PC-9 (cell line): ENCODE measurements at places on chromosomes 4 and X.

GRCh38 chr4:88731381-88731780 is 33.8 kb upstream of the NAP1L5 start:
- H3K27me3 ChIP-seq = no peaks in the 10 kb centered on the region
- H3K4me1 ChIP-seq = no peaks in the 10 kb centered on the region
- no peaks in the 10 kb centered on the region for H3K36me3 ChIP-seq
- DNase-seq = no peak
- no peak overlapping the region for H3K4me3 ChIP-seq

- no peak for DNase-seq
- H3K36me3 ChIP-seq = no peaks in the 10 kb centered on the region
- no peaks in the 10 kb centered on the region for H3K4me1 ChIP-seq
- H3K27ac ChIP-seq = no peak overlapping the region
Measured at GRCh38 chr4:44984083-44984482, 257.7 kb upstream of the GNPDA2 start.

- H3K36me3 ChIP-seq = no peaks in the 10 kb centered on the region
- DNase-seq = peak; percentile 84
- peaks cover 26% of the 10 kb centered on the region for H3K4me1 ChIP-seq
- no peak overlapping the region; the same call in 1 of the 2 replicates for H3K4me3 ChIP-seq
- peak overlapping the region; percentile 88 for H3K27ac ChIP-seq
- H3K27me3 ChIP-seq = no peaks in the 10 kb centered on the region
Measured at GRCh38 chr4:6391852-6392188, 80.6 kb downstream of the PPP2R2C start.

GRCh38 chrX:72421797-72422196 is 116.1 kb upstream of the CITED1 start:
- no peaks in the 10 kb centered on the region for H3K27me3 ChIP-seq
- H3K36me3 ChIP-seq = no peaks in the 10 kb centered on the region
- H3K4me1 ChIP-seq = no peaks in the 10 kb centered on the region
- no peak overlapping the region for H3K27ac ChIP-seq

GRCh38 chrX:40100537-40101429 is 3.0 kb upstream of the BCOR start:
- H3K4me3 ChIP-seq = peak overlapping the region; percentile 29; the same call in 1 of the 2 replicates
- H3K27ac ChIP-seq = peak overlapping the region; percentile 53
- H3K36me3 ChIP-seq = no peaks in the 10 kb centered on the region
- DNase-seq = no peak

DNA sequence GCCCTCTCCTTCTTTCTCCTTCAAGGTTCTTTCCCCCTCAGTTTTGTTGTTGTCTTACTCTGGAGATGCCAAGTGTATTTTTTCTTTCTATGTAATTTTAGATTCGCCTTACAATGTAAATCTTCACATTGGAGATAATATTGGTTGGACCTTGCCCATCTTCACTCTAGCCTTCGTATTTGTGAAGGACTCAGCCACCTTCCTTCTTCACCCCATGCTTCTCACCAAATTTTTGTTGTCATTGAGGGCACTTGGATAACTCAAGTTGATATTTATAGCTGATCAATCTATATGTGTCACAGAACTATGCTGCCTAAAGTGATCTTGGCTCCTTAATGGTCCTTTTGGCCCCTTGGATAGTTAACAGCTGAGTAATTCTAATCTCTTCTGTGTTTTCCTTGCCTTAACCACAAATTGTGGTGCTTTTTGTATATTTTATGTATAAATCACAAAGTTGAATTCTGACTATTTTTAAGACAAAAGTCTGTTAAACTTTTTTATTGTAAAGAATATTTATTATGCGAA is 6.5 kb downstream of the SPRY1 start:
- no peaks in the 10 kb centered on the region for H3K27me3 ChIP-seq
- H3K4me1 ChIP-seq = peaks cover 41% of the 10 kb centered on the region
- no peak overlapping the region for H3K27ac ChIP-seq
- peaks cover 48% of the 10 kb centered on the region for H3K36me3 ChIP-seq

- H3K4me3 ChIP-seq = no peak overlapping the region
- DNase-seq = no peak
- H3K36me3 ChIP-seq = no peaks in the 10 kb centered on the region
- H3K27me3 ChIP-seq = no peaks in the 10 kb centered on the region
- H3K27ac ChIP-seq = no peak overlapping the region
Measured at GRCh38 chrX:65591206-65591605, 56.6 kb upstream of the LAS1L start.

- no peak overlapping the region for H3K27ac ChIP-seq
- H3K4me3 ChIP-seq = no peak overlapping the region
- DNase-seq = no peak
- no peaks in the 10 kb centered on the region for H3K36me3 ChIP-seq
Measured at GRCh38 chrX:123084797-123085196, 99.3 kb upstream of the GRIA3 start.

DNA sequence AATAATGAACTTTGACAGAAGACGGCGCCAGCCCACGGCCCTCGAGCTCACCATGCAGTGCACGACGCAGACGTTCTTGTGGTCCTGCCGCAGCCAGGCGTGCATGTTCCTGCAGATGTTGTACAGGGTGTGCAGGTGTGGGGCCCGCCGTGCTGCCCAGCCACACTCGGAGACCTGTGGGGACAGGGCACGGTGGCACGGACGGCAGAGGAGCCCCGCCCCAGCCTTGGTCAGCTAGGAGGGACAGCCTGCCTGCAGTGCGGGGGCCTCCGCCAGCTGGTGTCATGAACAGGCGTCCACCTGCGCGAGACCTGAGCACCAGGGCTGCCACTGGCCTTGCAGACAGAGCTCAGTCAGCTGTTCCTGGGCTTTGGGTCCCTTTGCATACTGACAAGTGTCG is 49.5 kb downstream of the GAK start:
- no peaks in the 10 kb centered on the region for H3K4me1 ChIP-seq
- no peaks in the 10 kb centered on the region for H3K27me3 ChIP-seq
- H3K4me3 ChIP-seq = no peak overlapping the region
- no peak for DNase-seq
- H3K27ac ChIP-seq = no peak overlapping the region

DNA sequence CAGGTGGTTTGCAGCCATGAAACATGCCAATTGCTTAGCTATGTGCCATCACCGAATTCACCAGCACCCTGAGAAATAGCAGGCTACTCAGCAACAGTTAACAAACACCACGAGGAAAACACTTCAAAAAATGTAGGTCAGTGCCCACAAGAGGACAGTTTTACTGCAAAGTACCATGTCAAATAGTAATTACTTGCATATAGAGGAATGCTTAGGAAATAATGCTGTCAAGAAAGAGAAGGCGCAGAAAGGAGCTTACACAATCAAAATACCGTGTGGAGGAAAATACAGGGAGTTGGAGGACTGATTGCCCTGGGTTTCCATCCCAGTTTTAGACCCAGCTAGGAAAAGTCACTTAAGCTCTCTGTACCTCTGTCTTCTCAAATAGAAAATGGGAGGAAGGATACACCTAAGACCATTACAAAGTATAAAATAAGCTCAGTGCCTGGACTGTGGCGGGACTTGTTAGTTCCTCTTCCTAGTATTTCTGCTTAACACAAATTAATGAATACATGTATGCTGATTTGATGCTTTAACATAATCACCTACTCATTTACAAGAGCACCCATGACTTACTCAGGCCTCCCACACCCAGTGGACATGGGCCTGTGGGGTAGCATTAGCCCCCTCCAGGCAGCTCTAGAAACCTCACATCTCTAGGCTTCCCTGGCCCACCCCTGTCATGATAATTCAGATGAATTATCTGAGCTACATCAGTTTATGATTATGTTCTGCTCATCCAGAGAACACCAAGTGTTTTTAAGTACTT is 44.5 kb upstream of the IL21 start:
- H3K4me3 ChIP-seq = no peak overlapping the region
- H3K27me3 ChIP-seq = no peaks in the 10 kb centered on the region
- H3K27ac ChIP-seq = no peak overlapping the region
- DNase-seq = no peak
- no peaks in the 10 kb centered on the region for H3K36me3 ChIP-seq
- peaks cover 22% of the 10 kb centered on the region for H3K4me1 ChIP-seq

DNA sequence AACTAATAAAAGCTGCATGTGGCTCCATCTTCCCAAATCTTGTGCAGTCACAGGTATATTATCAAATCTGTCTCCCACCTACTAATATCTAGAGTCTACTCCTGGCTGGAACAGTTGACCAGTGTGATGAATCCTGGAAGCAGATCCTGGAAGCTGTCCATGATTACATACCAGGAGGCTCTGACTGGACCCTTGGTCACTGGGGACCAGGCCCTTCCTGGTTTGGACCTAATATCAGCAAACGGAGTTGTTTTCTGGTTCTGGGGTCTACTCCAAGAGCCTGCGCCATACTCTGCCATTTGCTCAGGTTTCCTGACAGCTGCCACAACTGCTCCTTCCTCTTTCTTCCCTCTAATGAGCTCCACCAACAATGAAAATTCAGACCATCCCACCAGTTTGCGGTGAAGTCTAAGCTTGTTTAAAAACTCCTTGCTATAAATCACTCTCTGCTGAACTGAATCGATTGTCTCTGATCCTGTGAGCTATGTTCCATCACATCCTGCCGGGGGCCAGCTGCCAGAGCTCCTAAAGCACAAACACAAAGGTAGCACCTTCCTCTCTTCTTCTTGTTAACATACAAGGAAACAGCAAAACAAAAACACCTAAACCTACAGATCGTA is 114.2 kb downstream of the PALLD start:
- no peaks in the 10 kb centered on the region for H3K27me3 ChIP-seq
- no peak overlapping the region for H3K27ac ChIP-seq
- peaks cover 14% of the 10 kb centered on the region for H3K4me1 ChIP-seq
- H3K4me3 ChIP-seq = no peak overlapping the region
- no peak for DNase-seq
- H3K36me3 ChIP-seq = no peaks in the 10 kb centered on the region

DNA sequence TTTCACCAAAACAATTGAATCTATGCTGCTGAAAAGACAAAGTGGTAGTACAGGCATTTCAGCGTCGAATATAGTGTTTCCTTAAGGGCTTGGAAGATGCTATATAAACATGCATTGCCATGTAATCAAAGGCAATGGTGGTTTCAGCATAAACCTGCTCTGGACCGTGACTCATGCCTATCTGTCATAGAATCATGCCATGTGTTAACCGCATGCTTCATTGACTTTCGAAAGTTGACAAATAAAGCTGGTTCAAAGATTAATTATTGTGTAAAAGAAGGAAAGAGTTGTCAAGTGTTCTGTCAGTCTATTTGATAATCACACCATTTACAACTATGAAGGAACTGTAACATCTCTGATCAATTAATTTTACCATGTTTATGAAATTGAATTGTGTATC is 83.2 kb downstream of the FUNDC1 start:
- H3K27ac ChIP-seq = no peak overlapping the region
- H3K4me3 ChIP-seq = no peak overlapping the region
- H3K36me3 ChIP-seq = no peaks in the 10 kb centered on the region
- H3K4me1 ChIP-seq = no peaks in the 10 kb centered on the region
- no peak for DNase-seq
- H3K27me3 ChIP-seq = no peaks in the 10 kb centered on the region

DNA sequence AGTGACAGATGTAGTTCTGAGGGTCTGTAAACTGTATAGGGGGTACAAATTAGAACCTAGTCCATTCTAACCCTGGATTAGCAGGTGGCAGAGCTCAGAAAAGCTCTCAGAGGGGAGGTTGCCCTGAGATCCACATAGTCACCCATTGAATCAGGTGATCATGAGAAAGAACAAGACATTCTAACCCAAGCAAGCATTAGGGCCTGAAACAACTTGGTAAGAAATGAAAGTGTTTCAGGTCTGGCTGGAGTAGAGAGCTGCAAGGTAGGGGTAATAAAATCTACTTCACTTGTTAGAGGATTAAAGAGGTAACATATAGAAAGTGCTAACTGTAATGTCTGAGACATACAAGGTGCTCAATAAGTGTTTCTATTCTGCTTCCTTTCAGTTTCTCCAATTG is 8.8 kb upstream of the BMP2K start:
- H3K36me3 ChIP-seq = no peaks in the 10 kb centered on the region
- no peak overlapping the region for H3K27ac ChIP-seq
- no peaks in the 10 kb centered on the region for H3K27me3 ChIP-seq

DNA sequence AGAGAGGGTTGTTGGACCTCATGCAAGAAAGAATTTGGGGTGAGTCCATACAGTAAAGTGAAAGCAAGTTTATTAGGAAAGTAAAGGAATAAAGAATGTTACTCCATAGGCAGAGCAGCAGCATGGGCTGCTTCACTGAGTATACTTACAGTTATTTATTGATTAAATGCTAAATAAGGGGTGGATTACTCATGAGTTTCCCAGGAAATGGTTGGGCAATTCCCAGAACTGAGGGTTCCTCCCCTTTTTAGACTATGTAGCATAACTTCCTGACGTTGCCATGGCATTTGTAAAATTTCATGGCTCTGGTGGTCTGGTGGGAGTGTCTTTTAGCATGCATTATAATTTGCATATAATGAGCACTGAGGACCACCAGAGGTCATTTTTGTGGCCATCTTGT is 16.7 kb downstream of the PPP4R3C start:
- H3K27ac ChIP-seq = no peak overlapping the region
- no peak for DNase-seq
- no peaks in the 10 kb centered on the region for H3K27me3 ChIP-seq

DNA sequence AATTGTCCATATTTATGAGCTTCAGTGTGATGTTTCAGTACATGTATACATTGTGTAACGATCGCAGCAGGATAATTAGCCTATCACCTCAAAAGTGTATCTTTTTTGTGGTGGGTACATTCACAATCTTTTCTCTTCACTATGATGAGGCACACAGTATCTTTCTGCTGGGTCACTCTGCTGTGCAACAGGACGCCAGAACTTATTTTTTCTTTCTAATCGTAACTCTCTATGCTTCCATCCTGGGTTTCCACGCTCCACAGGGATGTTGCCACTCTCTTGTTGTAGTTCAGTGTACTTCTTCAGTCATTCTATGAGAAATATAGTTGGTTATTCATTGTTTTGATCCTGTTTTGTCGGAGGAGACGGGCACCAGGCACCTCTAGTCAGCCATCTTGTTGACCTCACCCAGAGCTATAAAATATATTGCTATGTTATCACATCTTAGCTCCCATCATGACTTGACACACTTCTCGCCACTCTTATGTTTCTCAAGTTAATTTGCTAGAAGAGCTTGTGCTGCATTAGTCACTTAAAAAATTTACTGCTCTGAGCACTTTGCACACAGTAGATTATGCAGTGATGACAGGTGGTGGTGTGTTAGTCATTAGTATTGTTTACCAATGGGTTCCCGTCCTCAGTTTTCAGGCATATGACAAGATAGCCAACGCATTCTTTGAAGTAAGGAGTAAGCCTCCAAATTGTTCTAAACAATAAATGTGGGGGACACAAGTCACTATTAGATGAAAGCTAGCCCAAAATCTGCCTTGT is 1002.7 kb upstream of the PCDH7 start:
- H3K27me3 ChIP-seq = no peaks in the 10 kb centered on the region
- H3K36me3 ChIP-seq = no peaks in the 10 kb centered on the region
- no peak for DNase-seq

GRCh38 chr4:20359692-20360091 is 108.0 kb downstream of the SLIT2 start:
- no peak overlapping the region for H3K27ac ChIP-seq
- H3K36me3 ChIP-seq = no peaks in the 10 kb centered on the region
- H3K4me1 ChIP-seq = no peaks in the 10 kb centered on the region
- H3K27me3 ChIP-seq = no peaks in the 10 kb centered on the region
- no peak for DNase-seq
